ENCODE measurements at places on chromosomes 5 and 9.
A peak's percentile ranks its signal among the peaks of the same experiment; 100 is the strongest.

DNA sequence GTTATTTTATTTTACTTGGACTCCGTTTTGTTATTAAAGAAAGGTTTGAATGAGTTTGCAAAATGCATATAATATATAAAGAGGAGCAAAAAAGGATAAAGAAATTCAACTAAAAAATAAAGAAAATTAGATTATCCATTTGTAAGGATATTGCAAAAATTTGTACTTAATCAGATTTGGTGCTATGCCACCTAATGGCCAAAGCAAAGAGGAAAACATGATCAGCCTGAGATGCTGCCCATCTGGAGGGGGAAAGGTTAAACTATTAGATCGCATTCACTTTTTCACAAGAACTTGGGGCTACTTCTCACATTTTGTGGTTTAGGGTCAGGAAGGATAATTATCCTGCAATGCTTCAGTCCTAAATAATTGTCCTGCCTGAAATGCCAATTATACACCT is 350.6 kb downstream of the MLLT3 start:
- no peak for DNase-seq

DNA sequence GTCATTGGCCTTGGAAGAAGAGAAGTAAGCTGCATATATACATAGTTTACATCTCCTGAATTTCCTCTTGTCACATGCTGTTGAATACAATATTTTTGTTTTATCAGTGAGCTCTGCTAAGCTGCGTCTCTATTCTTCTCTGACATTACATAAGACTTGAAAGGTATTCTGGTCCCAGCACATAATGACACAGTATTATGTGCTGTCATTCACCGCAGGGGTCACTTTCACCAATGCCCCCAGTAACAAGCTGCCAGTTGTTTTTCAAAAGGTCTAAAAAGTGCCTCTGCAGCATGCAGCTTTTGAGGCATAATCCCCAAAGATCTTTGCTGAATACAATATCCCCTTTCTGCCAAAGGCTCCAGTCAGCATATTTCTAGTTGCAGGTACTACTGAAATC is 349.0 kb upstream of the FAM174A start:
- no peak for DNase-seq

DNA sequence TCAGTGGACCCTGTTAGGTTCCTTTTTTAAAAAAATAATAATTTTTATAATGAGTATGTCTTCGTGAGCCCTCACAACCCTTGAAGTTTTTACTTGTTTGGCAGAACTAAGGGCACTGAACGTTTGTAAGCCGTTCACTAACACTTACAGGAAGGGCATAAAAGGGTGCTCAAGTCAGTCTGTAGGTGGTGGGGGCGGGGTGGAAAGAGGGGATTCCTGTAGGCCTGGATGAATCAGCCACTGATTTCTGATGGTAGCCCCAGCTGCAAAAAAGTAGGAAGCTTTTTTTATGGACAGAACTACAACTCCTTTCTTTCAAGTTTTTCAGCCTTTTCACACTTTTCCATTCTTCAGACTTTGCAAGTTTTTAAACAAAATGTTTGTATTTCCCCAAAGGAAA is 35.8 kb downstream of the PIK3R1 start:
- DNase-seq, result no peak

DNA sequence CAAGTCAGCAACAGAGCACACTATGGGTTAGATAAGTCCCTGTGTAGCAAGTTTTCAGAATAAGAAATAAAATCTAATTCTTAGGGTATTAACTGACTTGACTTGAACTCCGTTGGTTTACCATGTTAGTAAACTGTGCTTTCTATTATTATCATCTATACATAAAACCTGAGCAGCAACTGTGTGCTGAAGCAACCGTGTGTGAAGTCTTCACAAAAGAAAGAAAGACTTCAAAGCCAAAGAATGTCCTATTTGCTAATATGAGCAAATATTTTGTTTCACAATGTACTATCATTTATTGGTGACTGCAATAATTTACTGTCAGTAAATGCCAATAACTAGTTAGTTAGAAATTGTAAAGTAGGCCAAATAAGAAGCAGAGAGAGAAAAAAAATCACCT is 32.7 kb downstream of the ERAP1 start:
- no peak for DNase-seq

DNA sequence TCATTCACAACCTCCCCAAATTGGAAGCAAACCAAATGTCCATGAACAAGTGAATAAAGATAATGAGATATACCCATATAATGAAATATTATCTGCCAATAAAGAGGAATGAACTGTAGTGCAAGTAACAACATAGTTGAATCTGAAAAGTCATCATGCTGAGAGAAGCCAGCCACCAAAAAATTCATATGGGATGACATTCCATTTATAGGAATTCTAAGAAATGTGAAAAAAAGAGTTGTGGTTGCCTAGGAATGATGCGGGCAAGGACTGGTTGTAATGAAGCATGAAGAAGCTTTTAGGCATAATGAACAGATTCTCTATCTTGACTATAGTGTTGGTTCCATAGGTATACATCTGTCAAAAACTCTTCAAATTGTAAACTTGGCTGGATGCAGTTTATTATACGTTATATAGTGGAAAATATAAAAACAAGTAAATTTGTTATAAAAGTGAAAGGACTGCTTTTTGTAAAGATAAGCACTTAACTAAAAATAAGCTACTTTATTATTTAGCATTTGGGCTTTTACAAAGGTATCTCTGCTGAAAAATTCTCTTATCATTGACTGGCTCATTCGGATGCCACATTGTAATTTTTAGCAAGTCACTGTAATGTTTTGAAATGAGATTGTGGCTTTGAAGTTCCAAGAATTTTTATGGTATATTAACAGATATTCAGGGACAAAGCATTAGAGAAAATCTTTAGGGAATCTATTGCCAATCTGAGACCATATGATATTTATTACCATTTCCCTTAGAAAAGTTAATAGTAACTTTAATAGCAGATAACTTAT is 21.2 kb upstream of the TTC23L start:
- no peak for DNase-seq

- DNase-seq, result no peak
Observed at GRCh38 chr9:122186777-122187470, 27.2 kb downstream of the MORN5 start.

DNA sequence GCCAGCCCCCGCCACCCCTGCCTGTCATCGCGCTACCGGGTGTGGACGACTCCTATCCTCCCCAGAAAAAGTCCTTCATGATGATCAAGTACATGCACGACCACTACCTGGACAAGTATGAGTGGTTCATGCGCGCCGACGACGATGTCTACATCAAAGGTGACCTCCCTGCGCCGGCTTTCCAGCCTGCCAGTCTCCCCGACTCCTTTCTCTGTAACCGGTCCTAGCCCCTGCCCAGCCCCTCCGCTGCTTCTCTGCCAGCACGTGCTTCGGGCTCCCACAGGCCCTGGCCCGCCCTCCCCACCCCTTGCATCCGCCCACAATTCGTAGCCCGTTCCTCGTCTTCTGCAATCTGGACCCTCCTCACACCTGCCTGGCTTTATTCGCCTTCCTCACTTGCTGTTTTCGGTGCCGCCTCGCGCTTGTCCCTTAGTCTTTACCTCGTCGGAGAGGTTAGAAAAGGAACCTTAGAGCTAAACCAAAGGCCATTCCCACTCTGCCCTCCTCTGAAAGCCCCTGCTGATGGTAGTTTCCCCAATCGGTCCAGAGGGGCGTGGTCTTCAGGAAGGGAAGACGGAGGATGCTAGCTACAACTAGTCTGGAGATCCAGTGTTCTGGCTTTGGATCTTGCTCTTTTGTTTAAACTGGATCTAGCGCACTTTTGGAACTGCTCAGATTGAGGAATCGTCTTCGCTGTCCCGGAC is 1.4 kb downstream of the CHSY3 start:
- DNase-seq, result peak; percentile 26

- DNase-seq, result no peak
Observed at GRCh38 chr5:91245871-91246270, 137.2 kb downstream of the ARRDC3 start.

DNA sequence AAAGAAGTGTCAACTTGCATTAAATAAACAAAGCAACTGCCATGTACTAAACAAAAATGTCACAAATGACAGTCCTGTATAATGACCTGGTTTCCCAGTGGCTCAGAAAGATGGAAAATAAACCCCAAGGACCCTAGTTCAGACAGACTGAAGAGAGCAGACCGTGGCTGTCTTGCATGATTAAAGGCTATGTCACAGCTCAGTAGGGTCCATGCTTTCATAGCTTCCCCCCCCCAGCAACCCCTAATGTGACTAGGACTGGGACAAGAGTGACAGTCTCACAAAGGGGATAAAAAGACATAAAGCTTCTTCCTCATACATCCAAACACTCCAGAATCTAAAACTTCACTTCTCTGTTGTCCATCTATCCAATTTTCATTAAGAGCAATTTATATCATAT is 113.6 kb downstream of the NR6A1 start:
- DNase-seq, result no peak

GRCh38 chr5:38463634-38464521 is 92.6 kb downstream of the LIFR start:
- DNase-seq, result no peak

GRCh38 chr9:22514871-22515270 is 68.2 kb downstream of the DMRTA1 start:
- DNase-seq, result no peak

DNA sequence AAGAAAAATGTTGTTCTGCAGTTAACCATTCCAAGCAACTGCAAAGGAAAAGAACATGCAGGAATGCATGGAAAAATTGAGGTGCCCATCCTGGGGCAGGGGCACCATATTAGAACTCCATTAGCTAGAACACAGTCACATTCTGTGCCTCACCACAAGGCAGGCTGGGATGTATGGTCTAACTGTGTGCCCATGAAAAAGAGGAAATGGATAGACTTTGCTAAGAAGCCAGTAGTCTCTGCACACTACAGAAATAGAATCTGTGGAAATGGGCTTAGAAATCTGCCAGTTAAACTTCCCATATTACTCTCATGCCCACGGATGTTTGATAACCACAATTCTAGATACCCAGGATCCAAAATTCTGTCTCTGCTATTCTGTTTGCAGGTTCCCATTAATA is 423.8 kb upstream of the SMARCA2 start:
- no peak for DNase-seq

DNA sequence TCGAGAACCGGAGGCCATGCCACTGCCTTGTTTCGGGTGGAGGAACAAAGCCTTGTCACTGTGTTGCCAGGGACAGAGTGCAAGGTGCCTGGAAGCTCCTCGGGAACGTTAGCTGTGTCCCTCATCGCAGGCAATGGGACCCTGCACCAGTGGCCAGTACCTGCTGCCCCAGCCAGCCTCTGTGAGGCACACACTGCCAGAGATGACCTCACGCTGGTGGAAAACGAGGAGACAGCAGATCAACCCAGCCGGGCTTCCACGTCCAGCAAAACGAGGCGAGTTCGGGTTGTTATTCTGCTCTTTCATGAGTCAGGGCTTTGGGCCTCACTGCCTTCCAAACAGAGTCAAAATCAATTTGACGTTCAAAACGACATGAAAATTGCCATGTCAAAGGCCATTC is 104.1 kb downstream of the ADAMTS2 start:
- DNase-seq, result no peak

GRCh38 chr9:89080193-89080592 is 88.9 kb downstream of the S1PR3 start:
- DNase-seq, result no peak

GRCh38 chr9:18255747-18256146 is 218.2 kb upstream of the ADAMTSL1 start:
- DNase-seq, result no peak

- no peak for DNase-seq
Observed at GRCh38 chr9:16100537-16101091, 547.8 kb downstream of the CCDC171 start.

DNA sequence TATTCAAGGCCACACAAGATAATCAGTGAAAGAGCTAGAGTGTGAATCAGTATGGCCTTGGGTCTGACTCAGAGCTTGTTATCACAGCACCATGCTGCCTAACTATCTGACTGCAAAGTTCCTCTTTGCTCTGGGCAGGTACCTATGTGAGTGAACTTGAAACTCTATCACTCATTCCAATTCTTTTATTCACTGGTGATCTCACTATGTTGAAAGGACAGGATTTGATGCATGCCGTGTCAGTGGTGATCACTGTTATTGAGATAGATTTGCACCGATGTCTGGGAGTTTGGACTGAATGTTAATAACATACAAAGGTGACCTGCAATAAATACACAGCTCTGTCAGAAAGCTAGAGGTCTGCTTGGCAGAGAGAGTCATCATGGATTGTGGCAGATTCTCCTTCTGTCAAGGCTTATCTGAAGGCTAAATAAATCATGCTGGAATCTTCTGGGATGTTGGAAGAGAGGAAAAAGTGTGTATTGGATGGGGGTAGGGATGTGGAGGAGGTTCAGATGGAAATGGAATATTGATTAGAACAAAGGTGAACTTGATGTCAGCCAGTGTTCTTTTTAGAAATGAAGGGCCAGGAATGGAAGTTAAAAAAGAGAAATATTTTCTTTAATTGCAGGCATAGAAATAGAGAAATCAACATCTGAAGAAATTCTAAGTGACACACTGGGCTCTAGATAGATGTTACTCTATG is 91.8 kb upstream of the TNC start:
- DNase-seq, result no peak

DNA sequence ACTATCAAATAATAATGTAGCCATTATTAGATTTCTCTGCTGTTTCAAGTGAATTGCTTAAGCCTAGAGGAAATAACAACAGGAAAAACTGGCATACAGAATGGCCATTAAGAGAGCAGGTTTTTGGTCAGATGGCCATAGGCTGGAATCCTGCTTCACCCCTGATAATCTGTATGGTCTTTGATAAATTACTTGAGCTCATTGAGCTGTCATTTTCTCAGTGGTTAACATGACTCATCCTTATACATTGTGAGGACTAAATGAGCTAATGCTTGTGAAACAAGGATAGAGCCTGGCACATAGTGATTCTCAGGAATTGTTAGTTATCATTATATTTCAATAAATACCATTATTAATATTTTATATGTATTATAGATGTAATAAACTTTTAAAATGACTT is 516.5 kb downstream of the KIF4B start:
- peak; percentile 33 for DNase-seq

GRCh38 chr5:6373081-6373846 is 5.1 kb downstream of the MED10 start:
- DNase-seq, result no peak

- DNase-seq, result no peak
Observed at GRCh38 chr5:127428748-127429147, 88.7 kb upstream of the PRRC1 start.

DNA sequence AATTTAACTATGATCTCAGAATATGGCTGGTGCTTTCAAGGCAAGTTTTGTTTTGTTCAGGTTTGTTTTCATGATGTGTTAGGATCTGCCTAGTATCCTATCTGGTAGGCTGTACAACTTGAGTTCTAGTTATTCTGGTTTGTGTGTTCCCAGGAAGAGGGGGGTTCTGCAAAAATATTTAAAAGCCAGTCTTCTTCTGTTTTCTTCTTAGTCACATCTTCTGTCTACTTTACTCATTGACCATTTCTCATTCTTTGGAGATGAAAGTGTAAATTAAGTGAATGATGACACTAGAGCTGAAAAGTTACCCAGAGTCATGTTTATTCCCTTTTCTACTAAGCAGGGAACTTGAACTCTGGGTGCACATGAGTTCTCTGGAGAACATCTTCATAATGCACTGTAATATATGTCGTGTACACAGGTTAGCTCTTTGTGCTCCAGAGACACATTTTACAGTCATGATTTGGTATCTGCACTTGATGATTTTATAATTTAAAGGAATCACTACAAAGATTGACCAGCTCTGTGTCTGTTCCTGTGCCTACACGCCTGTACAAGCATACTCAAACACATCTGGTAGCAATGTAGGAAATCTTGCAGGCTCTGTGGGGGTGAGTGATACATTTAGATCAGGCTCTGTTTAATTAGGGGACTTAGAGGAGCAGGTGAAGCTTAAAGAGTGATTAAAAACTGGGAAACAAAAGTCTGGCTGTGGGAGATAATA is 5.0 kb downstream of the SMAD5 start:
- no peak for DNase-seq

GRCh38 chr9:13269589-13270452 is 9.7 kb downstream of the MPDZ start:
- no peak for DNase-seq
